Stimulated activated naive CD4-positive, alpha-beta T cell (primary cell): ENCODE measurements at places on chromosomes 7 and 10.

DNA sequence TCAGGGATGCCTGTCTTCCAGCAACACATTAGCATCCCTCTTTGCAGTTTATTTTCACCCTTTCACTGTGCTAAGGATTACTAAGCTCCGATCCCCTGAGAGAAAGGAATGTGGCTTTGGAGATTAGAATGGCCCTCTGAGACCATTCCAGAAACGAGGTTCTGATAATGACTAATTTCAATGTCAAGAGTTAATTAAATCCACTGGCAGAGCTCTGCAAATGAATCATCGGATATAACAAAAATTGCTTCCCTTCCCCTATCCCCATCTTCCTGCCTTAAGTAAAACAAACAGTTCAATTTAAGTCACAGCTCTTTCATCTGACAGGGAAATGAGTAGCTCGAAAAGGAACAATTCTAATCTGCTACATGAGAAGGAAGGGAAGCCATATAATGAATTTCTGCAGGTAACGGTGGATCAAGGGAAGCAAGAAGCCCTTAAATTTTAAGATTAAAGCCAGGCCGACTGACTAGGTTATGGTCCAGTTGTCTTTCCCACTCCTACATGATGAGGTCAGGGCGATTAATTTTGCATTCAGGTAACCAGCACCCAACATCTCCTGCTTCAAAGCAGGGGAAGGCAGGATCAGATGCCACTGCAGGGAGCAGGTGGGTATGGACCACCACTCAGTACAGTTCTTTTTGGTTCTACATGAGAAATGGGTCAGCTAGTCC, 50.5 kb downstream of the MALSU1 start:
- no peak for DNase-seq

- peak; percentile 20 for DNase-seq
These were observed at the start of gene SGCE for GRCh38 chr7:94655848-94656657. Gene SGCE (minus strand): TSS chr7:94656133. CDS start chr7:94656098, 35 bp downstream.

DNA sequence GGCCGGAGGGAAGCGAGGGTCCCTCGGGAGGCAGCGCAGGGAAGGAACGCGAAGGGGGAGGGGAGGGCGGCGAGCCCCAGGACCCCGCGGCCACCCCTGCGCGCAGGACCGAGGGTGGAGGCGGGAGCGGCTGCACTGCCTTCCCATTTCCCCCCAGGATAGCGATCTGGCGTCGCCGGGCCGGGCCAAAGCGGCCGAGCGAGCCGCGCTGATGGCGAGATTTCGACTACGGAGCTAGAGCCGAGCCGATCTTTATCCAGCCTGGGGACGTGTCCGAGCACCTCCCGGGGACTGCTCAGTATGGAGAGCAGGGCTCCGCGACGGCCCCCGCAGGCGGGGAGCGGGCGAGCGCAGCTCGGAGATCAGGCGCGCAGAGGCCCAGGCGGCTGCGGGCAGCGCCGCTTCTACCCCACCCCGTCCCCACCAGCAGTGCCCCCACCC, 590 bp upstream of the CRTAC1 start:
- DNase-seq = no peak

DNA sequence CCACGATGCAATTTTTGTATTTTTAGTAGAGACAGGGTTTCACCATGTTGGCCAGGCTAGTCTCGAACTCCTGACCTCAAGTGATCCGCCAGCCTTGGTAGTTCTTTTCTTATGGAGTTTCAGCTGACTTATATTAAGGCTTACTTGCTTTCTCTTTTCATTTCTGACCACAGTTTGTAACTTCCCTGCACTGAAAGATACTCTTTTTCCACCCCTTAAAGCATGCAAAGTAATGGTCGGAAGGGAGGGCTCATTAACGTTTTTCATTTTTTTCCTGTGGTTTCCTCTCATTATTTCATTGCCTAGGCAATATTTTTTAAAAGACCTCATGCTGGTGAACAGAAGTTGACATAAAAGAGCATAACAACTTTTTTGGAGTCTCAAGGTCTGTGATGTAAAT, 27.0 kb downstream of the ADRB1 start:
- no peak for DNase-seq

- peak; percentile 8 for DNase-seq
These were observed 22.5 kb downstream of the CFAP43 start for GRCh38 chr10:104209575-104210198.

- no peak for DNase-seq
These were observed 9.7 kb upstream of the CALU start for GRCh38 chr7:128729494-128729893.

DNA sequence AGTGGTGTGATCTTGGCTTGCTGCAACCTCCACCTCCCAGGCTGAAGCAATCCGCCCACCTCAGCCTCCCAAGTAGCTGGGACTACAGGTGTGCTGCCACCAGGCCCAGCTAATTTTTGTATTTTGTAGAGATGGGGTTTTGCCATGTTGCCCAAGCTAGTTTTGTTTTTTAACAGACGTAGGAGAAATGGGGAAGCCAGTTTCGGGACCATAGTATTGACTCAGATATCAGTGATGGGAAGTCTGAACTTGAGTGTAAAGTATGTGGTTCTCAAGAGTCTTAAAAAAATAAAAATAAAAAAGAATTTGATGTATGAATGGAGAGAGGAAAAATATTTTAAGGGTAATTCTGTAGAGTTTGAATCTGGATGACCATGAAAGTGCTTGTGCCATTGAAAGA, 34.2 kb downstream of the SP4 start:
- no peak for DNase-seq

DNA sequence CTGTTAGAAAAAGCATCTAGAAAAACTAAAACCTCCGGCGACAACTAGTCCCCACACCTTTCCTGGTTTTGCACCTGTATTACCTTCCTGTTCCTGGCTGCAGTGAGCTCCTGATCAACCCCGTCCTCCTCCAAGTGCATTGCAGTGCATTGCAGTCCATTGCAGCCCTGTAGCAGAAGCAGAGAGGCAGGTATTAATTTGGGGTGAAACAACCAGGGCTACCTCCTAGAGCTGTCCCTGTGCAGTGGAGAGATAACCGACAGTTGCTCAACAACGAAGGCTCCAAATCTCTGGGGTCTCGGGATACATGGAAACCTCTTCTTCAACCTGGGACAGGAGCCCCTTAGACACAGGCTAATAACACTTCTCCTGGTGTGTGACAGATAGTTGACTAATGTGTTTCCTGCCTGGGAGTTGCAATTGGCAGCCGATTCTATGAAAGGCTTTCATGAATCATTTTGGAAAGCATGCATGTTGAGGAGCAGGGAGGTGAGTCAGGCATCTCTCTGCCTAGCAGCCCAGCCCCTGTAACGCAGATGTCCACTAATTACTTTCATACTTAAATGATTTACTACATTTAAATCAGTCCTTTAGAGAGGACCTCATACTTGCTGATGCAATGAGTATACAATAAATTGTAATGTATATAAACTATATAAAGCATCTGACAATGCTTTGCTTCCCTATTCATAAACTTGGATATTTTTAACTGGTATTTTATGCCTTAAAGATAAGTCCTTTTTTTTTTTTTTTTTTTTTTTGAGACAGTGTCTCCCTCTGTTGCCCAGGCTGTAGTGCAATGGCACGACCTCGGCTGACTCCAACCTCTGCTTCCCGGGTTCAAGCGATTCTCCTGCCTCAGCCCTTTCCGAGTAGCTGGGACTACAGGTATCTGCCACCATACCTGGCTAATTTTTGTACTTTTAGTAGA, 59.0 kb downstream of the PRR15 start:
- no peak for DNase-seq

GRCh38 chr10:44199267-44199666, 185.6 kb downstream of the CXCL12 start:
- DNase-seq = no peak

DNA sequence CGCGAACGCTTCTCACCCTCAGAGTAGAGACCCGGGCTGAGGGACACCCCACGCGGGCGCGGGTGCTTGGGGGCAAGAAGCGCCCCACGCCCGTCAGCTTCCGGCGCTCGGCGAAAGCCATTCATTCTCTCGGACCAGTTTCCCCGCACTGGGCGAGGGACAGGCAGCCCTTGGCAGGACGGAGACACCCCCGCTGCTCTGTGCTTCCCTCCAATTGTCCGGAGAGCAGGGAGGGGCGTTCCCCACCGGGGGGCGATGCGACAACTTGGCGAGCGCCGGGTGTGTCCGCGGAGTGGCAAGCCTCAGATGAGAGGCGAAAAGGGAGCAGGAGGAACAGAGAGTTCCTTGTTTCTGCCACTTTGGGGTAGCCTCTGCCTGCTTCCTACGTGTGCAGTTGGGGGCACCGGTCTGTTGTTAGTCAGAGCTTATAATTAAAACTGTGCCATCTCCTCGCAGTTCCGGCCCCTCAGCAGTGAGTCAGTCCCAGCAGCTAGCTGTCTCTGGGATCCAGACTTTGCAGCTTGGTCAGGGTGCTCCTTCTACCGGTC, 1.7 kb downstream of the GPR158 start:
- DNase-seq = no peak

GRCh38 chr10:129912166-129912917, 51.7 kb downstream of the EBF3 start:
- DNase-seq = no peak

GRCh38 chr10:49435225-49435624, 39.3 kb upstream of the DRGX start:
- no peak for DNase-seq

GRCh38 chr10:94680544-94680943, 3.0 kb upstream of the CYP2C18 start:
- DNase-seq = no peak

DNA sequence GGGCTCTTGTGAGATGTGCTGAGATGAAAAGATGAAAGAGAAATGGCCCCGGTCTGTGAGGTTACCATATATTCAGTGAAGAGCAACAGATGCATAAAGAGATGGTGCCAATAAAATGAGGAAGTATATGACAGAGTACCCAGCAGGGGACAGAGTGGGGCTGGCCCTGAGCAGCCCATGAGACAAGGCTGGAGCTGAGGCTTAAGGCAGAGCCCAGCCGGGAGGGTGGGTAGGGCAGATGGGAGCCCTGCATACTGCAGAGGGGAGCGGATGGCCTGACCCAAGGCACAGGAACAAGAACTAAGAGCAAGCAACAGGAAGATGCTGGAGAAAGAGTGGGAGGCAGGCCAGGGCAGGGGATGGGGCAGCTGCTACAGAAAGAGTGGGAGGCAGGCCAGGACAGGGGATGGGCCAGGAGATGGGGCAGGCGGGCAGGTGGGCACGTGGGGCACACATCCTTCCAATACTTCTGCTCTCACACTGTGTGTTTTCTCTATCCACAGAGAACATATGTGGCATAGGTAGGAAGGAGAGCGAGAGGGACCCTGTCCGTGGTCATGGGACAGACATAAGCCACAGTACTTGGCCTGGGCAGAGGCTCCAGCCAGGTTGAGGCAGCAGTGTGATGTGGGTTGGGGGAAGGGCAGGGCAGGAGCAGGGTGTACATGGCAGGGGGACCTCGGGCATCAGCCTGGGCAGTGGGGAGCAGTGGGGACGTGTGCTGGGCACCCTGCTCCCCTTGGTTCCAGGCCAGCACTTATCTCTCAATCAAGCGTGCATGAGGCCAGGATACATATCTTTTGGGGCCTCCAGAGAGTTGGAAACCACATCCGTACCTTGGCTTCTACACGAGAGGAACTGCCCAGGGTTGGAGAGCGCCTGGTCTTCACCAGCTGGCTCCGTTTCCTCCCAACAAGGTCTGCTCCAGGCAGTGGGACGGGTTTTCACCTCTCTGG, 91.6 kb upstream of the IKZF1 start:
- DNase-seq = peak; percentile 17

- no peak for DNase-seq
These were observed 37.1 kb upstream of the ZRANB1 start for GRCh38 chr10:124904796-124905195.

DNA sequence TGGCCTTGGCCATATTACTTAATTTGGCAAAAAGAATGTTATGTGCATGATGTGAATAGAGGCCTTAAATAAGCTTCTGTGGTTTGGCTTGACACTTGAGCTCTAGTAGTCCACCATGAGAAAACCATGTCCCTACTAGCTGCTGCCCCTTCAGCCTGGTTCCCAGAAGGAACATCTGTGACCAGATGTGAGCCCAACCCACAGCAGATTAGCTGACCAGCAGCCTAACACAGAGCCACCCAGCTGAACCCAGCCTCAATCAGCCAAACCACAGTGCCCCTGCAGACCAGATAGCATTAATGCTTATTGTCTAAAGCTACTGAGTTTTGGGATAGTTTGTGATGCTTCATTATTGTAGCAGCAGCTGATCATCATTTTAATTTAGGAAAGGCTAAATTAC, 16.6 kb downstream of the JAZF1 start:
- no peak for DNase-seq

DNA sequence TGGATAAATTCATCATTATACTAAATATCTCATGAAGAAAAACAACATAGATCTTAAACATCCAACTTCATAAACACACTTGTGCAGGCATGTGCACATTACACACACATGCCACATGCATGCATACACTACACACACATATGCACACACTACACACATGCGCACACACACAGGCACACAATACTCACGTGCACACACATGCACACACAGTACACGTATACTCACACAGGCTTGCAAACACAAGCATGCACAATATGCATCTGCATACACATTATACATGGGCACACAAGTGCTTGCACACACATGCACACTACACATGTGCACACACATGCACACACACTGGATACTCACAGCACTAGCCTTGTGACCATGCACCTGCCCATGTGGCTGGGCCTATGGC, 105.2 kb downstream of the ADARB2 start:
- no peak for DNase-seq

DNA sequence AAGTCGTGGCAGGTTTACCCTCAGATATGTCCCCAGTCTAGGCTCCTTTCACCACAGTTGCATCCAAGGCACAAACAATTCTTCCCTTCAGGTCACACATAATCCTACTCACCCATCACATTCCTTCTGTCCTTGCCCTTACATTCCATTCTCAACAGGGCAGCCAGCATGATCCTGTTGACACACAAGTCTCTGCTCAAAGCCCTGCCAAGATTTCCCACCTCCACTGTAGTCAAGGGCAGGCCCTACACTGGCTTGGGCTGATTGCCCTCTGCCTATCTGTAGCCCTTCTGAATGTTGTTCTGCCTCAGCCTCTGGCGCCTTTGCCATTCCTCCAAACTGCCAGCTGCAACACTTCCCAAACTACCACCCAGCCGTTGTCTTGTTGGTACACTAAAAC, 187.9 kb upstream of the AKR1E2 start:
- DNase-seq = no peak

- DNase-seq = peak; percentile 52
These were observed 102.7 kb downstream of the CUBN start for GRCh38 chr10:17026686-17027485.

GRCh38 chr10:129869596-129870473, 94.2 kb downstream of the EBF3 start:
- no peak for DNase-seq

DNA sequence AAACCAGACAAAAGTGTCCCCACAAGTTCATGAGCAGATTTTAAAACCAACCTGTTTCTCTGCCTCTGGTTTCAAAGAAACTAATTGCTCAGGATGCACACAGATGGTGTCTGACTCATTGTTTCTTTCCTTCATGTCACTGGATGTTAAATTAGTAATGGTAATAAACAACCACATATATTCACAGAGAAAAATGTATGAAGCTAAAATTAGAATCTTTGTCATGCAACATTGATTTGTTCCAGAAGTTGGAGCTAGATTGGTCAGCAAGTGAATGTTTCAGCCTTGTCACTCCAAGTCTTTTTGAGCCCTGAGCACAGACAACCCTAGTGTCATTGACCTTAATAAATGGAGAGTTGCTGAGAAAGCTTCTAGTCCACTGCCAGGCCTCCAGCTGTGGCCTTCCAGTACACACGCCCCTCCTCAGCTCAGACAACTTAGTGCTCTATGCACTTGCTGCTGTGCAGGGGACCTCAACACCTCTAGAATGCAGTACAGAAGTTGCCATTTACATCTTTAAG, 175.9 kb downstream of the CCDC71L start:
- DNase-seq = no peak
